ENCODE measurements at places on chromosomes 11 and 22.

GRCh38 chr11:2666828-2667570 is 32.8 kb downstream of the KCNQ1OT1 start:
- DNase-seq = no peak

DNA sequence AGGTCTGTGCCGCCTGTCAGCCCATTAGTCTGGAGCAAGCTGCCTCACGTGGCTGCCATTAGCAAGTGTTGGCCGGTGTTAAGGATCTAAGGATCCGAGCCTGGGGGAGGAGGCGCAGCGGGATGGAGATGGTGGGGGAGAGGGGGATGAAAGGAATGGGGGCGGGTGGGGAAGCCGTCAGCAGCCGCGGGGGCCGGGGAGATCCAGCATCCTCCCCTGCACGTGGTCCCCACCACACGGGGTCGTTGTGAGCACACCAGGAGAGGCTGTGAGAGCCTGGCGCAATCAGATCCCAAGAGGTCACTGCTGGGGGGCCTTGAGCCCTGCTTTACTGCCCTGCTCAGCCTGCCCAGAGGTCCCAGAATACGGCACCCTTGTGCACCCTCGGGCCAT is 7.3 kb downstream of the CABP7 start:
- no peak for DNase-seq

DNA sequence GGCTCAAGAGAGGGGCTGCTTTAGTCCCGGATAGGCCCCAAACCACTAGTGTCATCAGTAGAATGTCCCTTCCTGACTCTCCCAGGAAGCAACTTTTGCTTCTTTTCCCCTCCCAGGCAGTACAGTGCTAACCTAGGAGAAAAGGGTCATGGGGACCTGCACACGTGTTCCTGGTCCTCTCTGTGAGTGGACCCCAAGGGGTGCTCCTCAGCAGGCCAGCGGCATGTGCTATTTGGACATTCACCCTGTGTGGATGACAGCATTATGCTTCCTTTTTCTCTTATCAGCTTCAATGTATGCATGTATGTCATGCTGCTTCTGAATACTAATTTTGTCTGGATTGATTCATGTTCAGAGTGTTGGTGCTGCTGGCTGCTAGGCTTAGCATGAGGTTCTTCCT is 18.1 kb upstream of the PLET1 start:
- no peak for DNase-seq

DNA sequence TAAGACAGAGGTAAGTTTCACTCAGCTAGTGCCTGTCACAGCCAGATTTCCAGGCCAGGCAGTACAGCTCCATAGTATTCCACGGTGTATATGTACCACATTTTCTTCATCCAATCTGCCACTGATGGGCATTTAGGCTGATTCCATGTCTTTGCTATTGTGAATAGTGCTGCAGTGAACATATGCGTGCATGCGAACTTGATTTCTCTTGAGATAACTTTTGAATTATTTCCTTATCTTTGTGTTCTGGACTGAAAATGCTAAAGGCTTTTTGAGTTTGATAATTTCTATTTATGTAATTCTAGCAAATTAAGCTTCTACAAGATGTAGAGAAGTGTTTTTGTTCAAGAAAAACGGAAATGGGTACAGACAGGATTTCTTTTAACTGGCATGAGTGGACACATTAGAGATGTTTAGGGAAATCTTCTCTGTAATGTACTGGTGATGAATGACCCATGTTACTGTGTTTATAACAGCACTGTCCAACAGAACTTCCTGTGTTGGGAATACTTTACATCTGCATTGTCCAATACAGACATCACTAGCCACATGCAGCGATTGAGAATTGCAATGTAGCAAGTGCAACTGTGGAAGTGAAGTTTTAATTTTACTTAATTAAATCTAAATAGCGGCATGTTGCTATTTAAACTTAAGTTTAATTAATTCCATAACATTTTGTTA is 151.3 kb downstream of the CADM1 start:
- no peak for DNase-seq

GRCh38 chr11:70603756-70604211 is 205.5 kb downstream of the CTTN start:
- DNase-seq = no peak

GRCh38 chr22:44074337-44074984 is 50.4 kb downstream of the PARVB start:
- no peak for DNase-seq
